GM23248 (cell line): ENCODE measurements at places on chromosomes 7 and 10. TPM values are rescaled to one million over a fixed set of nuclear protein-coding genes. Genes with fewer than 3 reads are reported as not detected.

Gene DNAH11
- total RNA-seq = 0.51 and 3.1 TPM in 2 replicates

Gene CFAP69
- 6.9 and 13.5 TPM in 2 replicates for total RNA-seq

Gene FAM25G
- not detected in 2 replicates for total RNA-seq

Gene TPK1
- 0.13 and 3.7 TPM in 2 replicates for total RNA-seq

Gene UTF1
- not detected in 2 replicates for total RNA-seq

Gene ITIH5
- total RNA-seq = not detected in 2 replicates

Gene SEMA3E
- total RNA-seq = 0.32 and 1.6 TPM in 2 replicates
